ENCODE measurements at places on chromosomes 4 and X.

- DNase-seq: no peak
These were observed 76.7 kb upstream of the GALNT7 start for GRCh38 chr4:173091958-173092357.

GRCh38 chr4:141388481-141388880 lies 167.8 kb downstream of the ZNF330 start:
- DNase-seq: no peak

- no peak for DNase-seq
These were observed 85.0 kb downstream of the FAM193A start for GRCh38 chr4:2621419-2621818.

DNA sequence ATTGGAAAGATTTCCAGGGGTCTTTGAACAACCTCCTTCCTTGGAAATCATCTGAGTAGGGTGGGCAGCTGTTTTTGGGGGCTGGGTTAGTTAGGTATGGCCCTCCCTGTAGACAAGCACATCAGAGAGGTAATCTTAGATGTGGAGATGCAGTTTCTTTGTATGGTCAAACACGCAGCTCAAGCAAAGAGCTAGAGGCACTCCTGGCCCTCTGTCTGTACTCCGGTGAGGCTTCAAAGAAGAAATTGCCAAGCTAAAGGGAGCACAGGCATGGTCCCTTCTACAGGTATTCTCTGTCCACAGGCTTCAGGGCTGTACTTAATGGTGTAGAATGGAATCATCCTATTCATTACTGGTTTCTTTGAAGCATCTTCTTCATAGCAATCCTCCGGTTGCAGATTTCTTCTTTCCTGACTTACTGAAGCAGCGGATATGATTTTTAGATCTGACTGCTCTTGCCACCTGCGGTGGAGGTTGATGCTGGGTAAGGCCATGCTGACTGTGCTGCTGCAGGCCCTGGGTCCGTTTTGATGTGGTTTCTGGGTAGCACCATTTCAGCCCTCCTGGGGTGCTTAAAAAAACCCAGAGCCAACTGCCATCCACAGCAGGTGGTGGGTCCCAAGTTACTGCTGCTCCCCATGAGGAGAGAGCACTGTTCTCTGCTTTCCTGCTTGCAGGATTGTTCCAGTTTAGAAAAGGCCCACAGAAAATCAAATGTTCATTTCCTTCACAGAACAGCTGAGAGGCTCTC lies 318.9 kb upstream of the GATB start:
- DNase-seq: peak; percentile 66

GRCh38 chr4:108589961-108590360 lies 30.4 kb upstream of the RPL34 start:
- no peak for DNase-seq

DNA sequence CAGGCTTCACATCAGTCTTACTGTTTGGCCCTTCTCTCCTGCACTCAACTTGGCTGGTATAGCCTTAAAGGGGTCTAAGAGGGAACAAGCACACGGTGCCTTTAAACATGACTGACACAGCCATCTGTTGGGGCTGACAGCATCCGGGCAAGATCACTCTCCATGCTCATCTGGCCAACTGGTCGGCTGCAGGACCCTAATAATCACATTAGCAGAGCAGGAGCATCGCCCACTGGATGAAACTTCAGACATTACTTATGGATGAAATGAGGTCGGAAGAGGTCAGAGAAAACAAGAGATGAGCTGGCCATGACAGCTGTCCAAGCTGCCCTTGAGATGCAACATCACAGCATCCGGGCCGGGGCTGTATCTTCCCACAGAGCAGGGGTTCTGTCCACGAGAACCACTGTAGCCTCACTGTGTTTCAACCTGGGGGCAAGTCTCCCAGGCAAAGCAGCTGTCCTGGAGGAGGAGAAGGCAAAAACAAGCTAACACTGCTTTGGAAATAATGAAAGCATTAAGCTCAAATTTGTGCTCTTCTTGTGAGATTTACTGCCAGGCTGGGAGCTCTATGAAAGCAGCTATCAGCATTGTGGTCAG lies 94.4 kb upstream of the TTC29 start:
- no peak for DNase-seq

DNA sequence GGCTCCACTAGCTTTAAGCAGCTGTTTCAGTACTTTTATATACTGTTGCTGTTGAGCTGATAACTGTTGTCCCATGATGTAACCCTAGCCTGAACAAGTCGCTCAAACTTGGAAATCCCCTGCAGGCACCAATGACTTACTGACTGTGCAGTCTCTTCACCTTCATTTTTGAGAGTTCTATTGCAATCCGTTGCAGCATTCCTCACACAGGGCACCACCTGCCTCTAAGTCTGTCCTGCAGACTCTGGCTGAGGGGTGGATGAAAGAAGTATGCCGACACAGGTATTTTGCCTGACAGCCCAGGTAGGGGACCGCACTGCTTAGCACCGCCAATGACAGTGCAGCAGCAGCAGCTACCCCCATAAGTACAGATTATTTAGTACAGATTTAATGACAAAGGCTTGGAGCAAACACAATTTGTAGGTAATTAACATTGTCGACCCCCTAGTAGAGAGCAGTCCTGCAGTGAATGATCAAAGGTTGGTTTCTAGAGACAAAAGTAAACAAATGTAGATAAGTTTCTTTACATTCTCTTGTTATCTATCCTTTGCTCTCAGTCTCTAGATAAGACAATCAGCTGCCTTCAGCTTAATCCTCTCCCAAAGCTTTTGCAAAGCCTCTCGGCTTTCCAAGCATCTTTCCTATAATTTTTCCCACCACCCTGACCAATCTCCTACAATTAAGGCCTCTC lies 205.0 kb downstream of the PABPC4L start:
- no peak for DNase-seq

- DNase-seq: no peak
These were observed 18.1 kb upstream of the APBB2 start for GRCh38 chr4:41232406-41232805.

DNA sequence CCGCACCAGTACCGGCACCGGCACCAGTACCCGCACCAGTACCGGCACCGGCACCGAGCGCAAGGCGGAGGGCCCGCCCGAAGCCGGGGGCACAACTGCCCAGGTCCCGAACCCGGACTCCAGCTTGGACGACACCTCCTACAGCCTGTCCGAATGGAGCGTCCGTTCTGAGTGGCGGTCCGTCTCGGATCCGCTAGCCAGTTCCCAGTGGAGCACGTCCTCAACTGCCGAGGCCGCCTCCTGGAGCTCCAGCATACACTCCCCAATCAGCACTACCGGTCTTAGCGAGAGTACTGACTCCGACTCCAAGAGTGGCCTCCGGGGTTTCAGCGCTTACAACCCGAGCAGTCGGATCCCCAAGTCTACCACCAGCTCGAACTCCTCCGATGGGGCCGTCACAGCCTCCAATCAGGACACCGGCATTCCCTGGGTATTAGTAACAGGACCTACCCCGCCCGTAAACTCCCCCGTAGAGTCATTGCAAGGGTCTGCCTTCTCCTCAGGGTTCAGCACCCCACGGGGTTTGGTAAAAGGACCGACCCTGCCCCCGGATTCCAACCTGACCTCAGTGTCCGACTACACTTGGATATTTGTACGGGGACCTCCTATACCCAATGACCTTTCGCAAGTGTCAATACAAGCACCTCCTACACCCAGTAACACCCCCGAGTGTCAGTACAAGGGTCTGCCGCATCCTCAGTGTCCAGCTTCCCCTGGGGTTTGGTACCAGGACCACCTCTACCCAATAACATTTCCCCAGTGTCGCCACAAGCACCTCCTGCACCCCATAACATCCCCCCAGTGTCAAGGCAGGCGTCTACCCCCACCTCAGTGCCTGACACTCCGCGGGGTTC lies 721 bp upstream of the MAOA start:
- peak; percentile 21 for DNase-seq

GRCh38 chr4:107376293-107376692 lies 340.2 kb upstream of the DKK2 start:
- DNase-seq: no peak

DNA sequence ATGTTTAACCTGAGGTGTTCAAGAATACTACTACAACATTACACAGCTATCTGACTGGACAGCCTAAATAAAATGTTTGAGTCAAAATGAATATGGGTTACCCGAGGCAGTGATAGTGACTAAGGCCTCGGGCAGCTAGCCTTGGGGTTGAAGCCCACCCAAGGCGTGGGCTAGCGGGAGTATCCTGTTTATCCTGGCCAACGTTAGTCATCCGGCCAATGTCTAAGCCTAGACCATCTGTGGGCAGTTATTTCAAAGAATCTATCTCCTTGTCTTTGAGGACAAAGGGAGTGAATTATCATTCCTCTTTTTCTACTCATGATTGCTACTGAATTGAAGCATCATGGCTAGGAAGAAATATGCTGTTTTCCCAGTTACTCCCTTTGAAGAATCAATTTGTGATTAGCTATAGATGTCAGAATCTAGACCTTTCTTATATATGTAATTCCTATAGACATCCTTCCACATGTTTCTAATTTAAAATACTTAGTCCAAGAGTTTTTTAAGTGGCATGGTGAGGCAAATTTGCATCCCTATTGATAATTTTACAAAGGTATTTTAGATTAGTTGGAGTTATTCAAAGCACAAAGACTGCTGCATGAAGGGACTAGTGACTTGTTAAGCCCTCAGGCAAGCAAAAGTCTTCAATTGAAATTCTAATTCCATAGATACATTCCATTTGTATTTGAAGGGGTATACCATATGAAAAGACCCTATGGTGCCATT lies 6.0 kb upstream of the PDGFC start:
- DNase-seq: no peak

GRCh38 chr4:81314897-81315470 lies 100.0 kb upstream of the PRKG2 start:
- DNase-seq: no peak

- no peak for DNase-seq
These were observed 25.8 kb downstream of the RTL9 start for GRCh38 chrX:110384490-110384889.

GRCh38 chrX:867502-867901 lies 236.9 kb downstream of the SHOX start:
- DNase-seq: no peak

DNA sequence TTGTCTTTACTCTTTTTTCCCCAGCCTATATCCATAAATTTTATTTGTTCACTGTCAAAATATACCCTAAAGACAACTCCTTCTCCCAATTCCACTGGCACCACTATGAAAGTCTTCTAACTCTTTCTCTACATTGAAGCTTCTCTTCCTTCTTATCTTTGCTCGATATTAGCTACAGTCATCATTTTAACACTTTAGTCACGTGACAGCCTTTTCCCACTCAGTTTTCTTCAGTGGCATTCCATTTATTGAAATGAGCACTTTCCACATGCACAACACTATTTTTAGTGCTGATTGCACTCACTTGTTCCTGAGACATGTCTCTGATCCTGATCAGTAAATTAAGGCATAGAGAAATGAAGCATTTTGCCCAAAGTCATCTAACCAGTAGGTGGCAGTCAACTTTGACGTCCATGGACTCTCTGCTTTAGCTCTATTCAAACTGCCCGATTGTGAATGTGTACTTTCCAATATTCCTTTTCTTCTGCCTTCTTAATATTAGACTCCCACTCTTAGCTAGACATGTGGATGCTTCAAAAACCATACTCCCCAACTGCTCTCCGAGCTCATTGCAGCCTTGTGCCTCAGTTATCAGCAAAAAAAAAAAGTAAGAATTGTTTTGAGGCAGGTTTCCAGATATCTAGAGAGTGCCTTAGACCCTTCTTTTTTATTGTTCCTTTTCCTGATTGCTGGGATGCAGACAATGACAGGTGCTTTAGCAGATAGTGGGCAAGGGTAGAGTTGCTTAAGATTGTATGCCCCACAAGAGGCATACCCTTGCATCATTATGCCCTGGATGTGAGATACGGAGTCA lies 394.4 kb upstream of the ADGRL3 start:
- DNase-seq: no peak

- no peak for DNase-seq
These were observed 166.8 kb downstream of the AFAP1 start for GRCh38 chr4:7772711-7773385.

DNA sequence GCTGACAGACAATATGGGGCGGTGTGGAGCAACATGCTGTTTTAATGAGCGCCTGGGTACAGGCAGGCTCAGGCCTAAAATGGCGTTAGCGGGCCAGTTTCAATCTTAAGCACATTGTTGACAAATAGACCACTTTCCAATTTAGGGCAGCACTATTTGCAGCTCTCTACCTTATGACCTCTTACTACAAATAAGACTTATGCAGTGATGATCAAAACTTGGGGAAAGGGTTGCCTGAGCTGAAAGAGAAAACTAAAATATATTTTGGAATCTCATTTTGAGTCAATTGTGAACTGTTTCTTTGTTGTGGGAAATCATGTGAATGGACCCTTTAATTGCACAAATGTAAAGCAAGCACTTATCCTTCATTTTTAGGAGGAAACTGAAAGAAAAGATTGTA lies 25.5 kb upstream of the GPAT3 start:
- no peak for DNase-seq

DNA sequence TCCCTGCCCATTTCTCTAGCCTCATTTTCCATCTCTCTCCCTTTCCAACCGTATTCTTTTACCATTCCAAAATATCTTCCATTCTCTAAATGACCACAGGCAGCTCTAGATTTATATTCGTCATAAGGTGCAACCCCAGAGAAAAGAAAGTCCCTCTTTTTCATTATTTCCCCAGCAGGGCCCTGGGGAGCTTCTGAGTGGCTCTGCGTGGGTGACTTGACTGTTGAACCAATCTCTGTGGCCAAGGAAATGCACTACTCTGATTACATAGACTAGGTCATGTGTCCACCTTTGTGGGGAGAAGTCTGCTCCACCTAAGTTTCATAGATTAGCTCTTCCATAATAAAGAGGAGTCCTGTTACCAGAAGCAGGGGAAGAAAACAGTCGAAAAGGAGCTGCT lies 51.4 kb downstream of the ATOH1 start:
- DNase-seq: no peak
